ENCODE measurements at places on chromosomes 5 and 9. TPM values are rescaled to one million over a fixed set of nuclear protein-coding genes. Genes with fewer than 3 reads are reported as not detected.
A peak's percentile ranks its signal among the peaks of the same experiment; 100 is the strongest.

DNA sequence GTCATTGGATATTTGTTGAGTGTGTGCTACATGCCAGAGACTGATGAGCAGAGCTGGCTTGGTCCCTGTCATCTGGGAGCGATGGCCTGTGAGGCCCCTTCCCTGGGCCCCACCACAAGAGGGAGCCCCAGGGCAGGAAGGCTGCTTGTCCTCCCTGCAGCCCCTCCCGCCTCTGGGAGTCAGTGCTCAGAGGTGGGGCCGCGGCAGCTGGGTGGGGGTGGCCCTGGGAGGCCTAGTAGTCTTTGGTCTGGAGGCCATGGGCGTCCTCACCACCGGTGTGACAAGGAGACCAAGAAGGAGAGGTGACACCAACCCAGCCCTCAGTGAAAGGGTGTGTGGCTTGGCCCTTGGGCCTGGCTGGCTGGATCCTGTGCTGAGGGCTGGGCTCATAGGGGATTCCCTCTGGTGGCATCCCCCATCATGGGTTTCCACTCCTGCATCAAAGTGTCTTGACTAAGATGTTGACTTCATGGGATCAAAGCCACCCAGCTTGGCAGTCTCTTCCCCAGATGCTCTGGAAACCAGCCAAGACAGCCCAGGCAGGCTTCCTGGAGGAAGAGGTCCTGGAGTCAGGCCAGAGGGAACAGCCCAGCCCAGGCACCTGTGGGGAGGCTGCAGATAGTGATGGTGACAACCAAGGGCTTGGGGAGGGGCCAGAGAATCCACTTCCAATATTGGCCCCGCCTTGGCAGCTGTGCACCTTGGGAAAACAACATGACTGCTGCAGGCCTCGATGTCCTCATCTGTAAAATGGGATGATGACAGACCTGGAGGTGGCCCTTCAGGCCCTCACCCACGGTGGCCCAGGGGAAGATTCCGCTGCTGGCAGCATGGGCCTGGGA, 166.7 kb downstream of the GAPVD1 start:
- DNase-seq, result peak; percentile 91

The HEMGN gene
- total RNA-seq, result not detected

GRCh38 chr9:79123415-79123814, 448.4 kb upstream of the TLE4 start:
- DNase-seq, result no peak

The PCDHAC1 gene
- 17.3 TPM for total RNA-seq

DNA sequence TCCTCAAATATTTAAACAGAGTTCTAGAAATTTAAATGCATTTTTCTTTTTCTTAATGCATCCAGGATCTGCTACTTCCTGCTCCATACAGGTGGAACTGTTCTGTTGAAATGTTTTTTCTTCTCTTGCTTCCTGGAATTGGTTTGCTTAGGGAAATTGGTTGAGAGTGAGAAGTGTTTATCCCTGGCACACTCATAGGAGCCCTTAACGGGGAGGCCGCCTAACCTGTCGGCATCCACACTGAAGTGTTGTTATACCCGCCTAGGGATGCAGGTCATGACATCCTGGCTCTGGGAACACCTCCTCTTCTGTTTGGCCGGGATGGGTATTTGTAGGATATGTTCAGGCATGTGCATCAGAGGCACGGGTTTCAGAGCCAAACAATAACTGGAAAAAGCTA, 239.7 kb downstream of the GADD45G start:
- no peak for DNase-seq

GRCh38 chr9:126615245-126615790, 1.6 kb downstream of the LMX1B start:
- DNase-seq, result peak; percentile 86

DNA sequence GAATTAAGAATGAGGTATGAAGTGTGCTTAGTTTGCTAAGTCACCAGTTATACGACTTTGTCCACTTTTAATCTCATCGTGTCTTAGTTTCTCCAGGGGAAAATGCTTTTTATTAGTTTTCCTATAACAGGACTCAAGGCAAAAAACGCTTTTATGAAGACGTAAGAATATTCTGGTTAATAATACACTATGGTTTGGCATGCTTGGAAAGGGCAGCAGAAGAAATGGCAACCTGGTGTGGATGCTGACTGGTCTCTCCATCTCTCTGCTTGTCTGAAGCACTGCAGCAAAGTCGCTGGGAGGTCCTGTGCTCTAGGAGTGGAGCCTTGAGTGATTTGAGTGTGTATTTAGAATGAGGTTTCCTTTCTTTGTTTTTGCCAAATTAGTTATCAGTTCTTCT, 78.8 kb downstream of the ZSWIM6 start:
- DNase-seq, result no peak

The PARP8 gene
- total RNA-seq, result 19.9 TPM

The F2R gene
- total RNA-seq, result 17.1 TPM

- no peak for DNase-seq
These were observed 3.3 kb downstream of the MEF2C start for GRCh38 chr5:88879724-88880123.
